HFFc6 (cell line): ENCODE measurements at places on chromosomes 13 and 19. TPM values are rescaled to one million over a fixed set of nuclear protein-coding genes. Genes with fewer than 3 reads are reported as not detected.

DNA sequence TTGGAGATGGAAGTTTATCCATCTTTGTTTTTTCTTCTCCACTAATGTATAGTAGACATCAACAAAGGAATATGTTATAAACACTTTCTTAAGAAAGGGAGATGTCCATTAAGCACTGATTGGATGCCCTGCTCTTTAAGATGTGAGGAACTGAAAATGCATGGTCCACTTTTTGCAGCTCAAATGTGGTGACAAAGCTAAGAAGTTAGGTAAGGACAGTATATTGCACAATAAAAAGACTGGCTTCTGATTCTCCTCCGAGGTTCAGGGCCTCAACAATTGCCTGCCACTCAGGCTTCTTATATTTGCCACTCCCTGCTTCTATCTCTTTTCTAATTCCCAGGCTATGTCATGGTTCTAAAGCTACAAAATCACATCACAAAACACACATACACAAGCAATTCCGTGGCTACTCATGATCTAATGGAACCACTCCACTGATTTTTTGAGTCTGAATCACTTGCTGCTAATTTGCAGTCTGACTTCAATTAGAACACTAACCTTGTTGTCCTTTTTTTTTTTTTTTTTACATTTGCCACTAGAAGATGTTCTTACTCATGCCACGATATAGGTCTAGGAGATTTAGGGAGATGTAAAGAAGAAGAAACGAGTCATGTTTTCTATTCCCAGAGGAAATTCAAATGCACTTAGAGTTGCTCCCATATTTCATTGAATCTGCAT, 29.6 kb upstream of the TNFSF11 start:
- no peak for DNase-seq
- no peak overlapping the region for H3K27ac ChIP-seq
- no peaks in the 10 kb centered on the region for H3K36me3 ChIP-seq
- no peaks in the 10 kb centered on the region; the same call in 1 of the 2 replicates for H3K27me3 ChIP-seq
- no peaks in the 10 kb centered on the region for H3K4me1 ChIP-seq

GRCh38 chr19:11201791-11202190, 4.4 kb upstream of the KANK2 start:
- no peak overlapping the region for H3K4me3 ChIP-seq
- no peaks in the 10 kb centered on the region for H3K36me3 ChIP-seq
- peaks cover 3% of the 10 kb centered on the region; the same call in 1 of the 2 replicates for H3K27me3 ChIP-seq

DNA sequence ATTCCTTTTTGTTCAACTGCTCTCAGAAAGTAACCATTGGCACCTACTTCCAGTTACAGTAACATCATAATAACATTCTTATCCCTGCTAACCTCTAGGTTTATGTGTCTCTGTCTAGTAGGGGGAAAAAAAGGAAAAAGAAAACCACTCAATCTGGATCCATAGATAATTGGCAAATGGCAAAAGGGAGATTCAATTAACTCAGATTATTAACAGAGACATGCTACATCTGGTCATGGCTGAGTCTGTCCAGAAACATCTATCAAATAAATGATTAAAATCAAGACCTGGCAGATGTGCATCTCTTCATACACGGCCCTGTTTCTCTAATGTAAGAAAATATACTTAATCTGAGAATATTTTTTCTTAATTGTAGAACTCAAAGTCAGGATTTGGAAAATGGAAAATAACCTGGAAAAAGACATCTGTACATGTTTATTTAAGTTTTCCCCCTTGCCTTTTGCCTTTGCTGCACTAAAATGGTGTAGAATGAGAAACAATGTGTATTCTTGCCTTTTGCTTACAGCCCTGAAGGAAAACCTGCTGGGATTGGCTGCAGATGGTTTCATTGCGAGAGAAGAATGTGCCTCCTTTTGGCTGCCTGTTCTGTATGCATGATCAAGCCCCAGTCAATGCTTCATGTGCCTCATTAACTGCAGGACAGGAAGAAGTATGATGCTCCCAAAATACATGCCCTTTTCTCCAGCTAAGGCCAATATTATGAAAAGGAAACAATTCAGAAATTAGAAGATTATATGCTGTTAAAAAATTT, 921.6 kb upstream of the PCDH20 start:
- H3K4me1 ChIP-seq, result no peaks in the 10 kb centered on the region
- H3K36me3 ChIP-seq, result no peaks in the 10 kb centered on the region
- no peaks in the 10 kb centered on the region; the same call in 1 of the 2 replicates for H3K27me3 ChIP-seq

Gene THOP1
- total RNA-seq, result 84.9 to 110 TPM (median 94.5 TPM) in 3 replicates

DNA sequence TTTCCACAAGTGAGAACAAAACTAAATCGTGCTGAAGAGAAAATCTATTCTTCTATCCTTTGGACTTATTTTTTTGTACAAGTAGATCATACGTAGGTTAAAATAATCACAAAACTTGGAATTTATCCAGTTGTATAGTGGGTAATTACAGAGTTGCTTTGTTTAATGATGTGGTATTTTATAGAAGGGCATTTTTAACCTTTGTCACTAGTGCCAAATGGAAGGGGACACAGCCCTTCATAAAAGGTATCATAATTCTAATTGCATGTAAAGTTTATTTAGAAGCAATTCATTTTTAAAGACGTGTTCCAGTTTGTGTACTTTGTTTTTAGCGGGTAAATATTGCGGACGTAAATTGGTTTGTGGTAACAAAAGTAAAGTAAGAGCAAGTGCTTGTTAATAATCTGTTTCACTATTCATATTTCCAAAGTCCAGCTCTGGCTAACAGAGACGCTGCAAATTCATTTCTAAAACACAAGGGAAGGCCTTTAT, 99.5 kb downstream of the ERCC5 start:
- no peak overlapping the region for H3K4me3 ChIP-seq
- H3K36me3 ChIP-seq, result no peaks in the 10 kb centered on the region
- DNase-seq, result no peak
- H3K4me1 ChIP-seq, result no peaks in the 10 kb centered on the region
- H3K27me3 ChIP-seq, result no peaks in the 10 kb centered on the region; the same call in 1 of the 2 replicates

Gene NHLRC3
- 7.3 to 8.2 TPM (median 7.9 TPM) in 3 replicates for total RNA-seq

Gene SOX21
- total RNA-seq, result not detected in 3 replicates

GRCh38 chr19:24073807-24074206, 13.2 kb upstream of the ZNF254 start:
- H3K36me3 ChIP-seq, result peaks cover 56% of the 10 kb centered on the region
- no peaks in the 10 kb centered on the region; the same call in 1 of the 2 replicates for H3K27me3 ChIP-seq
- no peak overlapping the region for H3K27ac ChIP-seq
- no peak overlapping the region for H3K4me3 ChIP-seq

DNA sequence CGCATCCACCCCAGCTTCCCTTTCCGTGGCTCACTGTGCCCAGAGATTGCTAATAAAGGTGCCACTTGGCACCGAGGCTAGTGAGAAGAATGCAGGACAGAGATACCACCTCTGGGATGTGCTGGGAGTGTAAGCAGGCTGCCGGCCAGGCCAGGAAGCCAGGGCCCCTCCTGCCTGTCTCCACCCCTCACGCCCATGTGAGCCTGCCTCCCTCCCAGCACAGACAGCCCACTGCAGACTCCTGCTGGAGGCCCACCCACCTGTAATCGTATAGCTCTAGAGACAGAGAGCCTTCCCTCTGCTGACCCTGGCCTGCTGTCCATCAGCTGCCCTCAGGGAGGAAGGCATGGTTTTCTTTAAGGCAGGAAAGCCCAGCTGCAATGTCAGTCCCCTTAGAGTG, 13.9 kb downstream of the VSTM2B start:
- H3K4me3 ChIP-seq, result no peak overlapping the region
- no peaks in the 10 kb centered on the region for H3K4me1 ChIP-seq
- no peak overlapping the region for H3K27ac ChIP-seq
- DNase-seq, result no peak
- H3K36me3 ChIP-seq, result no peaks in the 10 kb centered on the region

- H3K27ac ChIP-seq, result no peak overlapping the region
- DNase-seq, result no peak
- no peaks in the 10 kb centered on the region for H3K27me3 ChIP-seq
- H3K4me3 ChIP-seq, result no peak overlapping the region
- no peaks in the 10 kb centered on the region for H3K36me3 ChIP-seq
- peaks cover 24% of the 10 kb centered on the region for H3K4me1 ChIP-seq
Measured at GRCh38 chr13:80211566-80211965, 129.4 kb downstream of the SPRY2 start.

GRCh38 chr13:100876044-100876403, 201.4 kb upstream of the TMTC4 start:
- H3K36me3 ChIP-seq, result peaks cover 7% of the 10 kb centered on the region
- H3K4me3 ChIP-seq, result peak overlapping the region; percentile 45
- H3K27ac ChIP-seq, result peak overlapping the region; percentile 34
- DNase-seq, result no peak

- H3K4me3 ChIP-seq, result no peak overlapping the region
- no peaks in the 10 kb centered on the region for H3K36me3 ChIP-seq
- no peak for DNase-seq
- H3K27me3 ChIP-seq, result peaks cover 9% of the 10 kb centered on the region
- no peaks in the 10 kb centered on the region for H3K4me1 ChIP-seq
Measured at GRCh38 chr13:50509167-50509566, 334.3 kb downstream of the DLEU7 start.
